ENCODE measurements at places on chromosomes 5 and 9. TPM values are rescaled to one million over a fixed set of nuclear protein-coding genes. Genes with fewer than 3 reads are reported as not detected.

DNA sequence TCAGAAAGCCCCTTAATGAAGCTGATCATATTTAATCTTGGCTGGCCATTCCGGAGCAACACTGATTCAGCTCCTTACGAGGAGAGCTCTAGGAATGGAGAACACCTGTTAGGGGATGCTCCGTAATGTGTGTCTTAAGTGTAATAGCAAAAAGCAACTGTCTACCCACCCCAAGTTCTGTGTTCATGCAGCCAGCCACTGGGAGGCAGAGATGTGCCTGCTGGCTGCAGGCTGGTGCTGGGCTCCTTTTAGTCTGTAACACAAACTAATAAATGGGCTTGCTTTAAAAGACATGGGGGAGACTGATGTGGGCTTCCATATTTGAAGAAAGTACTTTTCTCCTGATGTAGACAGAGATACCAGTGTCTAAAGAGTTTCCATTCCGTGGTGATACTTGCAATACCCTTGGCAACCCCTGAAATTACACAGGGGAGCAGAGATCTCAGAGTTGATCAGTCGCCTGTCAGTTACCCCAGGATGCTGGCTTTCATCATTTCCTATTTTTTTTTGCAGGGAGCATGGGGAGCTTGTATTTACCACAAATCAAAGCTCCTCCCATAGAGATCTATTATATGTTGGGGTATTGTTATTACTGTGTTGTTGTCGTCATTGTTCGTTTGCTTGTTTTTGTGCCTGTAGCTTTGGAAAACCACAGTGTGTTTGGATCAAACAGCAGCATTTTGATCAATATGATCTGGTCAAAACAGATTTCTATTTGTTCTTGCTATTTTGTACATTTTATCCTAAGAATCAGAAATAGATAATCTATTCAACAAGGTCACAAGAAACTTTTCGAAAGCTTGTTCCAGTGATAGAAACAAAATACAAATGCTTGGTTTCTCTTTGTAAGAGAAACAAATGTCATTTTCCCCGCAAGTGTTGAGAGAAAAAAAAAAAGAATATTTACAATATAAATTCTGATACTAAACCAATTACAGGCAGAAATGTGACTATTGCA lies 65.8 kb downstream of the MTX3 start:
- DNase-seq = no peak

- no peak for DNase-seq
Measured at GRCh38 chr9:33188711-33189110, 21.6 kb upstream of the B4GALT1 start.

The STPG3 gene
- not detected for total RNA-seq

- DNase-seq = no peak
Measured at GRCh38 chr5:156974328-156974727, 11.3 kb upstream of the TIMD4 start.

DNA sequence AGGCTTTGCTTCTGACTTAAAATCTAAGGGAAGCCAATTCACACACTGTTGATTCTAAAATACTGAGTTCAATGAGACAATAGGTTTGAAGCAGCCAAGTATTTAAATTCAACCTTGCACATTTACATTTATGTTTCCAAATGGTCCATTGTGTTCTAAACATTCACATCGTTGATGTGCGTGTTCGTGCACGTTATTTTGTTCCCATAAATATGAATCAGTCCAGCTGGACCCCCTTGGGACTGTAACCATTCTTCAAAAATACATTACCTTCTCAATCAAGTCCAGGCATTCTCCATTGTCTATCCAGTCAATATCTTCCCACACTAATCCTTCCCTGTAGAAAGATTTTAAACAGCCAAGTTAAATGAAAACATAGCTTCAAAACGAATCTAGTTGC lies 146.4 kb upstream of the RETREG1 start:
- no peak for DNase-seq

DNA sequence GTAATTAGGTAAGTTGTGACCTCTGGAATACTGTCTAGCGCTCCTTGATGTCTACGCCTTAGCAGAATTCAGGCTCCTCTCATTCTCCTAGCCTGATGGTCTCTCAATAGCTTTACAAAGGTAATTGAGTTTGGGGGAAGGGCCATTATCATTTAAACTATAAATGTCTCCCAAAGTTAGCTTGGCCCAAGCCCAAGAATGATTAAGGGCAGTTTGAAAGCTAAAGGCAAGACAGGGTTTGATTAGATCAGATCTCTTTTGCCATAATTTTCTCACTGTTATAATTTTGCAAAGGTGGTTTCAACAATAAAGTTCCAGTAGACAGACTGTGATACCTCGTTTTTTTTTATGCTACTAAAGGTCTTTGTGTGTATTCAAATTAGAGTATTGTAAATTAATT lies 3.7 kb upstream of the SLC30A5 start:
- DNase-seq = no peak

GRCh38 chr5:114391321-114391720 lies 29.5 kb downstream of the KCNN2 start:
- peak; percentile 33 for DNase-seq

The PAEP gene
- not detected for total RNA-seq

DNA sequence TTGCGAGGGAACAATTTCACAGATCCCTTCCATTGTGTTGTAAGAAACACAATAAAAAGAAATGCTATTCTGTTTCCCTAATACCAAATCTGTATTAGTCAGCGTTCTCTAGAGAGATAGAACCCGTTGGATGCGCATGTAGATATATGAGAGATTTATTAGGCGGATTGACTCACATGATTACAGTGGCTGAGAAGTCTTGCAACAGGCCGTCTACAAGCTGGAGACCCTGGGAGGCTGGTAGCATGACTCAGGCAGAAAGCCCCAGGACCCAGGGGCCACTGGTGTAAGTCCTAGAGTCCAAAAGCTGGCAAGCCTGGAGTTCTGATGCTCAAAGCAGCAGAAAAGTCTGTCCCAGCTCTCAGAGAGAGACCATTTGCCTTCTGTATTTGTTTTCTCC lies 18.4 kb upstream of the IL17B start:
- DNase-seq = peak; percentile 95

GRCh38 chr5:134026521-134027287 lies 21.9 kb upstream of the VDAC1 start:
- peak; percentile 74 for DNase-seq

DNA sequence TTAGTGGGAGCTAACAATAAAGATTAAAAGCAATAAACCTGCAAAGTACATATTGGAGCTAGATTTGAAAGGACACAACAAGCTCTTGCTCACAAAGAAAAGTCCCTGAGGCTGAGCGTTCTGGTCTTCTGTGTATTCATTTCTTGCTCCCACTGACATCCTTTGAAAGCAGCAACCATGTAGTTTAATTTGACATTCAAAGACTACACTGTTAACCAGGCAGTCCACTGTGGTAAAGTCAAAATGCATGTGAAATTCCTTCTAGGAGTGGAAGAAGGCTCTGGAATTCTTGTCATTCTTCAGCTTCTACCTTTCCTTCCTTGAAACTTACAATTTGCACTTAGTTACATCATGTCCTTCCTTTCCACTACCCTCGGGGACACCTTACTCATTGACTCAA lies 480.7 kb downstream of the CSNK1G3 start:
- no peak for DNase-seq

Measured in fibroblast of lung (primary cell).